Sigmoid colon (tissue), 7 donors: ENCODE measurements at places on chromosomes 2 and 18. TPM values are rescaled to one million over a fixed set of nuclear protein-coding genes. Genes with fewer than 3 reads are reported as not detected.
A peak's percentile ranks its signal among the peaks of the same experiment; 100 is the strongest.

- no peaks in the 10 kb centered on the region for H3K36me3 ChIP-seq
- DNase-seq: no peak
- H3K27me3 ChIP-seq: no peaks in the 10 kb centered on the region
- no peak overlapping the region for H3K4me3 ChIP-seq
Measured at GRCh38 chr18:48342581-48342980, 66.6 kb downstream of the ZBTB7C start.

Gene ATP6V1C2
- total RNA-seq: 0.55 TPM

DNA sequence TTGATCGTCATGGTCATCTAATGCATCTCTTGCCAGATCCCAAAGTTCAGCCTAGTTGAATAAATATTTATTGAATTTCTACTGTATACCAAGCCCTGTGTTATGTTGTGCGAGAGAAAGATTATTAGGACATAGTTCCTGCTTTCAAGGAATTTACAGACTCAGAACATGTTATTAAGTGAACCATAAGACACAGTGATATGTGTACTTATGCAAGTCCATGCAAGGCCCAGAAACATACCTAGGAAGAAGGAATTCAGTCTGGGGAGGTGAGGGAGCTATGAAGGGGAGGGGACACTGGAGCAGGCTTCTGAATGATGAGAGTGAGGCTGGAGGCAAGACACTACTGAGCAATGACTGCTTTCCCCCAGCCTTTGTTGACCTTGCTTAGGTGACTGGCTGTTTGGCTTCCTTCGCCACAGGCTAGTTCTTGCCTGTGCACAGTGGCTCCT, 81.4 kb downstream of the ACAA2 start:
- no peaks in the 10 kb centered on the region for H3K27me3 ChIP-seq
- H3K4me1 ChIP-seq: no peaks in the 10 kb centered on the region
- H3K4me3 ChIP-seq: no peak overlapping the region
- no peak for DNase-seq
- no peak overlapping the region for H3K27ac ChIP-seq

DNA sequence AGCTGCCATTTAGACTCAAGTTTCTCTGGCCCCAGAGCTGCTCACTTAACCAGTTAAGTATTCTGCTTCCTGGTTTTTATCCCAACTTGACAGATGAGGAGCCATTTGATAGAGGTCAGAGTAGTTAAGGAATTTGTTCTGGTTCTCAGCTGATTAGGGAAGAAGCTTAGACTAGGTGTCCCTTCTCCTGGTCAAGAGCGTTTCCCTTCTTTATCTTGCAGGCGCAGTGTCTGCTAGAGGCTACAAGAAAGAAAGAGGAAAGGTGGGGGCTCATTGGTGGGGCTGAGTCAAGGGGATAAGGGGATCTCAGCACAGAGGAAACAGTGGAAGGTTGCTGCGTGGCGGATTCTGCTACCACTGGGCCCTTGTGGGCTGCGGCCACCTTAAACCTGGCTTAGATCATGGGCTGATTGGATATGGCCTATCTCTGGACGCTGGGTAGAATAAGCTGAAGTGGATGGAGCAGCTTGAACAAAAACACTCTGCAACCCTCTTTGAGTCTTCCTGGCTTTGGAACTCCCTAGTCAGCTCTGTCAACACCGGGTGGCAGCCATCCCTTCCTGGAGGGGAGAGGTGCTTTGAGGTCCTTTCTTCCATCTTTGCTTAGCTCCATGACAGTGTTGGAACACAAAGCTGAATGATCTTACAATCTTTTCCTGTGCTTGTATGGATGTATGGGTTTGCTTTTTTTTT, 70.8 kb downstream of the QPCT start:
- H3K27me3 ChIP-seq: no peaks in the 10 kb centered on the region
- peaks cover 28% of the 10 kb centered on the region for H3K4me1 ChIP-seq
- DNase-seq: no peak
- H3K36me3 ChIP-seq: no peaks in the 10 kb centered on the region
- H3K27ac ChIP-seq: peak overlapping the region; percentile 65
